ENCODE measurements at places on chromosomes 16 and 17.
A peak's percentile ranks its signal among the peaks of the same experiment; 100 is the strongest.

DNA sequence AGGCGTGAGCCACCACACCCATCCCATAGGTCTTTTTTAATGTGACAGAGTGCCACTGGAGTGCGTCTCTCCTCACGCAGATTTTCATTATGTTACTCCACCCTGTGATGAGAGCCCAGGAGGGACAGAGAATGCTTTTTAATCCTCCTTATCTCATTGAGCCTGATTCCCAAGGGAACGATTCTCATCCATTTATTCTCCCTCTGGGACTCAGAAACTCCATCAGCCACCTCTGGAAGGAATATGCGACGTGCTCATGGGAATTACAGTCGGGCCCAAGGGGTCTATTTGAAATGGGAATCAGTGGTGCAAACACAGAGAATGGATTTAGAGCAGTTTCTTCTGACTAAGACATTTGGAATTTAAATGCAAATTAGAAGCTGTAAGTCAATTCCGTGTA lies 155.9 kb upstream of the HSBP1 start:
- H3K27me3 ChIP-seq = peaks cover 38% of the 10 kb centered on the region
- H3K4me1 ChIP-seq = no peaks in the 10 kb centered on the region
- DNase-seq = no peak
- no peak overlapping the region for H3K4me3 ChIP-seq

- DNase-seq = no peak
- H3K27ac ChIP-seq = no peak overlapping the region
- no peaks in the 10 kb centered on the region for H3K4me1 ChIP-seq
Measured at GRCh38 chr16:11986521-11987057, 10.1 kb downstream of the SNX29 start.

DNA sequence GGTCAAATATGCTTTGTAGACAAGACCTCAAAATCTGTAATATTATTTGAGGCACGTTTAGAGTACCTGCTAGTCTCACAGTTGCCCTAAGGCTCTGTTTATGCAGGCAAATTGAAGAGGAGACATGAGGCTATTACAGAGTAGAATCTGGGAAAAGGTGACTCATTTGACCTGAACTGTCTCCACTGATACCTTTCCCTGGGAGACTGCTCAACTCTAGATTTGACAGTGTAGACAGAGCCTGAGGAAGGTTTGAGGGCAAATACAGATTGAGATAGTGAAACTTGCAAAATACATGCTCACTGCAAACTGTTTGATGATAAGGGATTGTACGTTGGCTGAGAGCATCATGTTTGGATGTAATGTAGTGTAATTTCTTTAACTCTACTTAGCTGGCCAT lies 1266.6 kb upstream of the CDH8 start:
- H3K27me3 ChIP-seq = no peaks in the 10 kb centered on the region
- no peaks in the 10 kb centered on the region for H3K4me1 ChIP-seq
- H3K36me3 ChIP-seq = no peaks in the 10 kb centered on the region
- H3K27ac ChIP-seq = no peak overlapping the region
- no peak for DNase-seq
- no peak overlapping the region for H3K4me3 ChIP-seq

DNA sequence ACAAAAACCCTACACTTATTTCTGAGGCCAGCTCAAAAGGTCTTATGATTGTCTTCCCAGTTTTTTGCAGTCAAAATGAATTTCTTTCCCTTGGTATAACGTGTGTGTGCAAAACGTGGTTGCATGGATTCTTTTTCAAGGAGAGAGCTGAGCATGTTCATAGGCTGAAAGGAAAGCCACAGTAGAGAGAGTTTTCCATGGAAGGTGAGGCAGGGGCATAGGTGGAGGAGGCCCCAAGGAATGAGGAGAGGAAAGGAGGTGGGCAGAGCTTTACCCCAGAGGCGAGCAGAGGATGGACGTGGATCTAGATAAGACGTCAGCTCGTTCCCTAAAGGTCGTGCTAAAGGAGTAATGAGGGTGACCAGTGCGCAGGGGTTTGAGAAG lies 22.8 kb downstream of the TRPV2 start:
- DNase-seq = no peak
- peaks cover 24% of the 10 kb centered on the region for H3K36me3 ChIP-seq
- peak overlapping the region; percentile 88 for H3K27ac ChIP-seq

DNA sequence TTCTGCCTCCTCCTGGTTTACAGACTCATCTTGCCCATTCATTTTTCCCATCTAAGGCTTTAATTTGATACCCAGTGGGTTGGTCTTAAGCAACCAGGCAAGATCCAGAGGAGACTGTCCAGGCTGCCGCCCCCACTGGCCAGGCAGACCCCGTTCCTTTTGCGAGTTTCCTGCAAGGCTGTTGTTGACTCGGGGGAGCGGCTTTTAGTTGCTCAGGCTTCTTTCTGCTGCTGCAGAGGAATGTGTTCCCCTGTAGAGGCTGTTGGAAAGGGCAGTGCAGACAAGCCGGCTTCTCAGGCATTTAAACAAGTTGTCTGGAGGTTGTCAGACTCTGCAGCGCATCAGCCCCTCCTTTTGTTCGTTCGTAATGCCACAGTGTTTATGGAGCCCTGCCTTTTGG lies 231.2 kb downstream of the PRKCA start:
- no peak for DNase-seq
- no peaks in the 10 kb centered on the region for H3K4me1 ChIP-seq
- H3K36me3 ChIP-seq = no peaks in the 10 kb centered on the region
- H3K27me3 ChIP-seq = no peaks in the 10 kb centered on the region
- H3K27ac ChIP-seq = no peak overlapping the region
